ENCODE measurements at places on chromosomes 1 and 21.
A peak's percentile ranks its signal among the peaks of the same experiment; 100 is the strongest.

- DNase-seq, result no peak
These were observed 759 bp downstream of the AMPD2 start for GRCh38 chr1:109620401-109620791.

DNA sequence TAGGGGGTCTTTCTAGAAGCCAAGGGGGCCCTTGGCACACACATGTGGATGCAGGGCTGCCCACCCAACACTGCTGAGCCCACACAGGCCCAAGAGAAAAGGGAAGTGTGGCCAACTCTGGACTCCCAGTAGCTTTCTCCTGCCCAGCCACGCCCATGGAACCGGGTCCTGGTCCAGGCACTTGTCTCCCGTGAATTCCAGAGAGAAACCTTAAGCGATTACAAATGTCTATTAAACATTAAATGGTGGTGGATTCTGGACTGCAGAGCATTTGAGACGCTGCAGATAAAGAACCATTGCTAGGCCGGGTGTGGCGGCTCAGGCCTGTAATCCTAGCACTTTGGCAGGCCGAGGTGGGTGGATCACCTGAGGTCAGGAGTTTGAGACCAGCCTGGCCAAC is 100.6 kb upstream of the ARHGEF16 start:
- no peak for DNase-seq

GRCh38 chr1:19122668-19123067 is 87.4 kb downstream of the UBR4 start:
- DNase-seq, result no peak

- no peak for DNase-seq
These were observed 5.1 kb downstream of the COL24A1 start for GRCh38 chr1:86151427-86151826.

DNA sequence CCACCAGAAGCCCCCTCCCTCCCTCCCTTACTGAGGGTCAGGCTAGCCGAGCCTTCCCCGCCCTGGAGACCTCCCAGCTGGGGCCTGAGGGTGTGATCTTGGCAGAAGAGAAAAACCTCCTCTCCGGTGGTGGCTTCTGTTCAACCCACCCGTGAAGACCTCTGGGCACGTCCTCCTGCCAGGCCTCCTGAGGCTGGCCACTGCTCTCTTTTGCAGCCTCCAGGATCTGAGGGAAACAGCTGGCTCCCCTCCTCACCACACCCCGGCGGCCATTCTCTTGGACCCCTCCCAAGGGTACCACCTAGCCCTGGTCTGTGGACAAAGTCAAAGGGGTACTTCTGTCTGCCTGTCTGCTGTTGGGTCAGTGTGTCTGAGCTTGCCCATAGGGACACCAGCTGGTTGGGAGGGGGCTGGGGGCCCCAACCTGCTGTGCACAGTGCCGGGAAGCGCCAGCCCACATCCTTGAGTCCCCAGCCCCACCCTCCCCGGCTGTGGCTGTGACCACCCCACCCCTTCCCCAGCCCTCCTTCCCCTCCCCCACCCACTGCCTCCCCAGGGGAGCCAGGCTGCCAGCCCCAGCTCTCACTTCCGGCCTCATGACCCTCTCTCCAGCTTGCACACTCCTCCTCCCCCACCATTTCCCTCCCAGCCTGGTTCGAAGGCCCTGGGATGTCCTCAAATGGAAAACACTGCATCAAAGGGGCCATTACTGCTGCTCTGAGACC is 48.1 kb downstream of the AHDC1 start:
- DNase-seq, result no peak

GRCh38 chr1:44849575-44850132 is 6.6 kb upstream of the PTCH2 start:
- no peak for DNase-seq

- DNase-seq, result no peak
These were observed 38.3 kb downstream of the UBASH3A start for GRCh38 chr21:42441963-42442362.

GRCh38 chr1:62280960-62281465 is 38.2 kb downstream of the KANK4 start:
- no peak for DNase-seq

DNA sequence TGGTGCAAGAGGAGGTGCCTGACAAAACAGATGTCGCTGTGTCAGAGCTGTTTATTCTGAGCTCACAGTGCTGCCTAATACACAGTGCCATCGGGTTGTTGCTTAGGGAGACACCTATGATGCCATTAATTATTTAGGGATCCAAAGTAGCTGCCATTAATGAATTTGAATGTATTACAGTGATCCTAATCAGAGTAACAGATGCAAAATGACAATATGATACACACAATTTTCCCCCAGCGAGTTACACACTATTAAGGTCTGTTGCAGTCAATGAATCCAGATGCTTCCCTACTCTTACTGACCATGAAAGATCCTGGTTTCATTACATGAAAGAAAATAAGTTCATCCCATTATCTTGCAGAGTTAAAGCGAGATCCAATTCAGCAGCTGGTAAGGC is 91.3 kb downstream of the RWDD3 start:
- DNase-seq, result no peak

GRCh38 chr1:236159704-236160539 is 17.6 kb downstream of the GPR137B start:
- DNase-seq, result no peak

- no peak for DNase-seq
These were observed 22.3 kb downstream of the MECR start for GRCh38 chr1:29208442-29208841.

DNA sequence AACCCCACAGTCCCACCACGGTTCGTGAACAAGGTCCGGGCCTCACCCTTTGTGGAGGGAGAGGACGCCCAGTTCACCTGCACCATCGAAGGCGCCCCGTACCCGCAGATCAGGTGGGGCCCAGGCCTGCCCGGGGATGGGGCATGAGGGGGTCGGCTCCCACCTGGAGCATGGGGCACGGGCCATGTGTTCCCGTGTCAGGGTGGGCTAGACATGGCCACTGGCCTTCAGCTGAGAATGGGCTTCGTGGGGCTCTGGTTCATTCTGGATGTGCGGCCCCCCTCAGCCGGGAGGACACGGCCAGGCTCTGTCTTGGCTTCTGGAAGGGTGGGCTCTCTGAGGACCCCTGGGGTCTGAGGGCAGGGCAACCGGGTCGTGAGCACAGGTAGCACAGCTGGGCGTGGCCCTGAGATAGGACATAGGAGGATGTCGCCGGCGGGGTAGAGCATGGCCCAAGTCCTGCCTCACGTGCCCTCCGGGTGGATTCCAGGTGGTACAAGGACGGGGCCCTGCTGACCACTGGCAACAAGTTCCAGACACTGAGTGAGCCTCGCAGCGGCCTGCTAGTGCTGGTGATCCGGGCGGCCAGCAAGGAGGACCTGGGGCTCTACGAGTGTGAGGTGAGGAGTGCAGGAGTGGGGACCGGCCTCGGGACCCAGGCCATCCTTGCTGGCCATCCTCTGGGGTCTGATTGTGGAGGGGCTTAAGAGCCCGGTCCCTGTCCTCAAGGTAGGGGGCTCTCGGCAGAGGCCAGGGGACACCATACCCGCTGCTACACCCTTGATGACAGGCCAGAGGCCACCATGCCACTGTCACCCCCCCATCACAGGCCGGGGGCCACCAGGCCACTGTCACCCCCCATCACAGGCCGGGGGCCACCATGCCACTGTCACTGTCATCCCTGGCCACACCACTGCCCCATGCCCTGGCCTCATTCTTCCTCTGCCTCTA is 55.5 kb downstream of the TRIM11 start:
- DNase-seq, result no peak

- DNase-seq, result no peak
These were observed 42.1 kb downstream of the POU2F1 start for GRCh38 chr1:167262836-167263235.

DNA sequence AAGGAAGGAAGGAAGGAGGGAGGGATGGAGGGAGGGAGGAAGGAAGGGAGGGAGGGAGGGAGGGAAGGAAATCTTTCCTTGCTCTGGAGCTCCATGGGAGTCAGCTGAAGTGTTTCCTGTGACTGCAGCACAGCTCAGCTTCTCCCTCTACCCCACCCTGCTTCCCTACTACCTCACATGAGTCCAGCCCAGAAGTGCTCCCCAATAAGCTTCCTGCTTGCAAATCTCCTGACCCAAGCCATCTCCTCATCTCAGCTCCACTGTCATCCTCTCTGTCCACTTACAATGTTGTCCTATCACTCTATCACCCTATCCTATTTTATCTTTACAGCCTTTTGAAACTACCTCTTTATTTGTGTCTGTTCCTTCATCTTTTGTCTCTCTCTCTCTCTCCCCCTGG is 52.9 kb upstream of the SSBP3 start:
- no peak for DNase-seq

- no peak for DNase-seq
These were observed 98.9 kb upstream of the SLC5A9 start for GRCh38 chr1:48123647-48124046.

GRCh38 chr1:79079770-79080169 is 73.2 kb upstream of the ADGRL4 start:
- no peak for DNase-seq

DNA sequence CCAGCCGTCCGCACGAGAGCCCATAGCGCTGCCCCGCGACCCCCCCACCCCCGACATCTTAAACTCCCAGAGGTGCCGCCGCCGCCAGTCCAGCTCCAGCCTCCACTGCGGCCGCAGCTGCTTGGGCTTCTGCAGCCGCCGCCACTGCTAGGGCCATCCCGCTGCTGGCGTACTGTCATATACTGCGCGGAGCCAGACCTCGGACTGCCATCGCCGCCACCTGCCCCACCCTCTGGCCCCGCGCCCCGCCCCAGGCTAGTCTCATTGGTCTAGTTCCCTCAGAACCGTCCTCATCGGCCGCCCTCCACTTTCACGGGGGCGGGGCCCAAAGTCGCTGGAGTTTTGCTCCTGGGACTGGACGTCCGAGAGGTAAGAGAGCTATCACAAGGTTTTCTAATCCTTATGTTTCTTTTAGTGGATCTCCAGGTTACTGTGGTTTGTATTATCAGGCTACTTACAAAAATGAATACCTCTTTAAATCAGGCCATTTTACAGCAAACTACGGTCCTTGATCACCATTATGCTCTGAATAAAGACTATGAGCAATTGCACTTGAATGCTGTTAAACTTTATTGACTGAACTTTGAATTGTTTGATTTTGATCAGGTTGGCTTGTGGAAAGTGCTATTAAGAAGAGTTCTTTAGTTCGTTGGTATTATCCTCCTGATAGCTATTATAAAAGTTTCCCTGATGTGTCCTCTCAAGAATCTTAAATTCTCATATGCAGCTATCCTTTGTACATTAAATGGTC is 2.8 kb upstream of the CD1D start:
- DNase-seq, result no peak

DNA sequence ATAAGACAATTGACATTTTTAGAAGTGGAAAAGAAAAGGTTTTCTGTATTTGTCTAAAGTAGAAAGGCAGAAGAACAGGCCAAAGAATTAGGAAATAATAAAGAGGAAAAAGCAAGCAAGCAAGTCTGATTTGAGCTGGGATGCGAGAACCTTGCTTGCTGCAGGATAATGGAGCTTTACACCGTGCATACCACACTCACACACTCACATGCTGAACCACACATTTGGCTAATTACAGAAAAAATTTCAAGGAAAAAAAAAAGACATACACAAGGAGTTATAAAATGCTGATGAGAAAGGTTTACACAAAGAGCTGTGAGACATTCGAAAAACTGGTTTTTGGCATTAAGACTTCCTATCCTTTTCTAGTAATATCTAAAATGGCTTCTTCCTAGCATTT is 593.9 kb downstream of the KIF26B start:
- DNase-seq, result no peak

DNA sequence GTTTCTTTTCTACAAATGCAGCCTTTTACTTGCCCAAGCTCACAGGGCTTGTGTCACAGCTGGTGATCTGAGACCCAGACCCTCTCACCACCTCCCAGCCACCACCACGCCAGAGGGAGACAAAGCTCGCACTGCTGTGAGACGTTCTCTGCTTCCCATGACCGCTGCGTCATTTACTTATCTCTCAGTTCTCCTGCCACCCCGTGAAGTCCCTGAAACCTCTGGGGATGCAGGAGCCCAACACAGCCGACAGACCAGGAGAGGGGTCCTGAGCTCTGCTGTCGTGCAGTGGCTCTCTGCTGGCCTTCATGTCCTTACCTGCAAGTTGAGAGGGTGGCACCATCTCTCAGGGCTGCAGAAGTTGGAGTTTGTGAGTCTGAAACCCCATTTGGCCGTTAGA is 77.7 kb downstream of the SLC16A1 start:
- DNase-seq, result no peak

- no peak for DNase-seq
These were observed 96.8 kb upstream of the TMEM51 start for GRCh38 chr1:15056515-15057285.

GRCh38 chr1:161209790-161210409 is 5.2 kb upstream of the FCER1G start:
- peak; percentile 64 for DNase-seq

GRCh38 chr1:206909161-206909882 is 12.1 kb downstream of the IL24 start:
- DNase-seq, result peak; percentile 38

GRCh38 chr21:45511661-45512431 is 30.4 kb downstream of the SLC19A1 start:
- DNase-seq, result no peak

DNA sequence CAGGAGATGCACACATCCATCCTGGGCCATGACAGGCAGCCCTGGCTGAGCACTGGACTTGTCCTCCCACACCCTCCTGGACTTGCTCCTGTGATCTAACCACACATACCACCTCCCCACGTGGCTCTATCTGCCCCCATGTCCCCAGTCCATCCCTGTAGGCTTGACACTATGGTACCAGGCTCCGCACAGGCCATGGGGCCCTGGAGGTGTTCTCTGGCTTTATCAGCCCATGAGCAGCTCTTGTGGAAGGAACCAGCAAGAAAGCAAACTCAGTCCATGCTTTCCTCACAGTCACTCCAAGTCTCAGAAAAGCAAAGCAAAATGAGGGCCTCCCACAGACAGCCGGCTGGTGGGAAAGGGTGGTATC is 61.6 kb downstream of the CD46 start:
- no peak for DNase-seq

DNA sequence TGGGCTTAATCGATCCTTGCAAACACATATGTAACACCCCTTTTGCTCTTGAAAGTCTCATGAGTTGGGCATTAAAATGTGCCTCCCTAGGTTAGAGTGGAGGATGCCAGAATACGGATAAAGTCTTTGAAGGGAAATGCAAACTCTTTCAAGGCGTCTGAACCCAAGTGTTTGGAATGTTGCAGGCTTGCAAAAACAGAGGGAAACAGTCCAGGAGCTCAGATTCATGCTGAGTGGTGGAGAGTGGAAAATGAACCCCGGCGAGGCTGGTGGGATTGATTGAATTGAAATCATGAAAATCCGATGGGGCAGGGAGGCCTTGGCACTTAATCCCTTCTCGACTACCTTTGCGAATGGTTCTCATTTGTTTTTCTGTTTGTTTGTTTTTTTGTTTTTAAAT is 175.5 kb downstream of the PGBD5 start:
- DNase-seq, result no peak

DNA sequence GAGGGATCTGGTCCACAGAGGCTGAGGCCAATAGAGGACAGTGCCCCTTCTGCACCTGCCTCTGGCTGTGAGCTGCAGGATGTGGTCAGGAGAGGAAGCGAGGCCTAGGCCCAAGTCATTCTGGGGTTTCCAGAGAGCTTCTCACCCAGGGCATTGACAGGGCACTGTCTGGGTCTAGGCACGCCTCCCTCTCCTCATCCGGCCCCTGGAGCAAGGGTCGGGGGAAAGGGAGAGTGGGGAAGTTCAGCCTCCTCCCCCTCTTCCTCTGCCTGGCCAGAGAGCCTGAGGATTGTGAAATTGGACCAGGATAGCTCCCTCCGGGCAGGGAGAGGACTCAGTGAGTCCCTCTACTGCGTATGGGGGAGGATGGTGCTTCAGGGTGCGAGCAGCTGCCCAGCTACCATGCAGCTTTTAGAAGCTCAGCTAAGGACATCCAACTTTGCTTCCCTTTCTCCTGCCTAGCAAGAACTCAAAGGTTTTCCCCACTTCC is 6.3 kb upstream of the INAVA start:
- peak; percentile 44 for DNase-seq
